ENCODE measurements at places on chromosomes 4 and X.
A peak's percentile ranks its signal among the peaks of the same experiment; 100 is the strongest.

DNA sequence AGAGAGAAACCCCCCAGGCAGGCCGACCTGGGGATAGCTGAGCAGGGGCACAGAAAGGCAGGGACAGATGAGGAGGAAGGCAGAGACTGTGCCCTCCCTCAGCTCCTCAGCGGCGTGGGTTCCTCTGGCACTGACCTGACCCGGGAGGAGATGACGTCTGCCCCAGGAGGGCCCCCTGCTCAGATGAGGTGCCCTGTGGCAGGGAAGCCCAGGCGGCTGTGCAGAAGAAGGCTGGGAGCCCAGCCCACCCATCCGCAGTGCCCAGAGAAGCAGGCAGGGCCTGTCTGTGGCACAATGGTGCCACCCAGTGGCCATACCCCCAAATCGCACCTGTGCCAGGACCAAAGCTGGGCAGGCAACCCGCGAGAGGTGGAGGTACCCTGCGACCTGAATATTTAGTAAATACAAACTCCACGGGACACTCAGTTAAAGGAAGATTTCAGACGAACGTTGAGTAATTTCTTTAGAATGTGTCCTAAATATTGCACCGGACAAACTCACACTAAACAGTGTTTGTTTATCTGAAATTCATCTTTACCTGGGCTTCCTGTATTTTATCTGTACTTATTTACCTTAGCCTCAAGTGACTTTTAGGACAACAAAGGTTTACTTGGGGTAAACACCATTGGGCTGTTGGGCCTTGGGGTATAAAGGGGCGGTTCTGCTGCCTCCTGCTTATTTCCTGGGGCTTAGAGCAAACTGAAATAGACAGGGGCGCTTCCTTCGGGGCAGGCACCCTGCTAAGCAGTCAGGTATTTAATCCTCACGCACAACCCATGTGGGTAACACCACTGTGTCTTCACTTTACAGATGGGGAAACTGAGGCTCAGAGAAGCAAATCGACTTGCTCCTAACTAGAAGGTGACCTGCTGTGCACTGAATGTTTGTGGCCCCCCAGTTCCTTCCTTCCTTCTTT lies 46.5 kb upstream of the HMX1 start:
- DNase-seq: peak; percentile 80

- no peak for DNase-seq
Measured at GRCh38 chr4:183369073-183369472, 46.8 kb upstream of the CLDN24 start.

- DNase-seq: no peak
Measured at GRCh38 chrX:34426334-34426733, 230.8 kb downstream of the TMEM47 start.

DNA sequence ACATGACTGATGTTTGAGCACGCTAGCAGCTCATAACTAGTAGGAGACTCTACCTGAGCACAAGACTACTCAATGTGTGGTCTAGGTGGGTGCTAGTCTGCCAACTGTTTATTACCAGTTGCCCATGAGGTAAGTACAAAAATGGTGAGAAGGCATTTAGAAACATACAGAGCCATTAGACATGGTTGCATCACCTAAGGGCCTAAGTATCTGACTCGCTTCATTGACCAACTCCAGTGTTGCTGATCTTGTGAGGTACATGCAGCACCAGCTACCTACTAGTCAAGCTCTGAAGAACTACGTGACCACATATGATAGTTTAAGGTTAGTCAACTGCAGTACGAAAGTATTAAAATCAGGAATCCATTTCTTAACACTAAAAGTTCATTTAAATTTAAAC lies 39.9 kb downstream of the APBB2 start:
- no peak for DNase-seq

- DNase-seq: no peak
Measured at GRCh38 chrX:41234962-41235361, 99.0 kb upstream of the DDX3X start.

DNA sequence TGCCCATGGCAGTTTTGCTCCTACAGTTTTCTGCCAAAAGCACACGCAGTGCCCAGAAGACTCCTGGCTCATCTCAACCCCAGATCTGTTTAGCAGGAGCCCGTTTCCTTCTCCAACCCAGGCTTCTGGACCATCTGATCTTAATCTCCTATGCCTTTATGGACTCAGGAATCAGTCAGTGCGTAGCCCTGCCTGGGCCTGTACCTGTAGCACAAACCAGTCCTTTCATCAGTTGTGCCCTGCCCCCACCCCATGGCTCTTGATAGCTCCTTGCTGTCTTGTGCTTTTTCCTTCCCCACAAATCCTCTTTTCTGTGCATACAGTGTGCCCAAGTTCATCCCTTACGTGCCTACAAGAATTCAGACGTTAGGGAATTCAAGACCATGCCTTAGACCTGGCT lies 1.5 kb downstream of the ZNF718 start:
- no peak for DNase-seq

DNA sequence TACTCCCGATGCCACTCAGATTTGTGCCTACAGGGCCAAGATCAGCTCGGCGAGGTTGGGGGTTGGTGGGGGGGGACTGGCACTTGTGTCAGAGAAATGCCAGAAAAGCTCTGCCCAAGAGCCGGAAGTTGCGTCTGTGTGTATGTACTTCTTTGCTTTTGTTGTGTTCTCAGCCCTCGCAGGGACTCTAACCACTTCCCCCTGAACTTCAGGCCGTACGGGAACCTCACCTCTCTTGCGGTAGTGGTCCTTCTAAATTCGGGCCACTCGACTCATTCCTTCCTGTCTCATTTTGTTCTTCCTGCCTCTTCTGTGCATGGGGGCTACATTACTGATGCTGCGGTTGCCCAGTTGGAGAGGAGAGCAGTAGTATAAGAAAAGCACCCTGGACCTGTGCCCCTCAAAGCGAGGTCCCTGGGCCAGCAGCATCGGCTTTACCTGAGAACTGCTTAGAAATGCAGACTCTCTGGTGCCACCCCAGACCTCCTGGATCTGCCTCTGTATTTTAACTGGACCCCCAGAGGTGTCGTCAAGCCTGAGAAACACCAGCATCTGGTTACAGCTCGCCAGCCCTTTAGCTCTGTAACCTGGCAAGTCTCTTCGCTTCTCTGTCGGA lies 146.3 kb upstream of the RPS6KA3 start:
- peak; percentile 40 for DNase-seq

- no peak for DNase-seq
Measured at GRCh38 chrX:1873671-1874070, 258.8 kb downstream of the ASMT start.

GRCh38 chr4:98674404-98675173 lies 16.2 kb upstream of the TSPAN5 start:
- DNase-seq: no peak

DNA sequence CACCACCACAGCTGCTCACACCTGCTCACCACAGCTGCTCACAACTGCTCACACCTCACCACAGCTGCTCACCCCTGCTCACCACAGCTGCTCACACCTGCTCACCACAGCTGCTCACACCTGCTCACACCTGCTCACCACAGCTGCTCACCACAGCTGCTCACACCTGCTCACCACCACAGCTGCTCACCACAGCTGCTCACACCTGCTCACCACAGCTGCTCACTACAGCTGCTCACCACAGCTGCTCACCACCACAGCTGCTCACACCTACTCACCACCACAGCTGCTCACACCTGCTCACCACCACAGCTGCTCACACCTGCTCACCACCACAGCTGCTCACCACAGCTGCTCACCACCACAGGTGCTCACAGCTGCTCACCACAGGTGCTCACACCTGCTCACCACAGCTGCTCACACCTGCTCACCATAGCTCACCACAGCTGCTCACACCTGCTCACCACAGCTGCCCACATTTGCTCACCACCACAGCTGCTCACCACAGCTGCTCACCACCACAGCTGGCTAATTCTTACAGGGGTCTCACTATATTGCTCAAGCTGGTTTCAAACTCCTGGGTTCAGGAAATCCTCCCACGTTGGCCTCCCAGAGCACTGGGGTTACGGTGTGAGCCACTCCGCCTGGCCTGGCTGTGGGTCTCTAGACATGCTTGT lies 30.4 kb upstream of the CPLX1 start:
- DNase-seq: no peak

GRCh38 chr4:97235521-97235920 lies 907.8 kb downstream of the STPG2 start:
- no peak for DNase-seq

GRCh38 chrX:13029887-13030771 lies 14.3 kb downstream of the FAM9C start:
- no peak for DNase-seq

DNA sequence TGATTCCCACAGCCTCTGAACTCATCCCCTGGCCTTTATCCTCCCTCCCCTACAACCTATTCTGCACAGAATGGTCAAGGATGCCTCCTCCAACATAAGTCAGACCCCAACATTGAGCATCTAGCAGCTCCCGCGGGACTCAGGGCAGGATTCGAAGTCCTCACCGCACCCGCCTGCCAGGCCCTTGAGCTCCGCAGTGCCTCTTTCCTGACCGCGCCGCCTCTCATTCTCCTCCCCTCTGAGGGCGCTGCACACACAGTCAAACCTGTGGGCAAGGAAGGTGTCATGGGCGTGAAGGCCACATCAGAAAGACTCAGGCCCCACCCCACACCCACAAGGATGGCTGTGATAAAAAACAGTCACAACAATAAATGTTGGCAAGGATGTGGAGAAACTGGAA lies 84.1 kb downstream of the CPZ start:
- no peak for DNase-seq

GRCh38 chrX:129732857-129733256 lies 5.9 kb upstream of the XPNPEP2 start:
- no peak for DNase-seq

GRCh38 chrX:41339148-41339547 lies 5.2 kb downstream of the DDX3X start:
- no peak for DNase-seq

GRCh38 chr4:127604949-127605709 lies 27.6 kb upstream of the INTU start:
- DNase-seq: no peak

DNA sequence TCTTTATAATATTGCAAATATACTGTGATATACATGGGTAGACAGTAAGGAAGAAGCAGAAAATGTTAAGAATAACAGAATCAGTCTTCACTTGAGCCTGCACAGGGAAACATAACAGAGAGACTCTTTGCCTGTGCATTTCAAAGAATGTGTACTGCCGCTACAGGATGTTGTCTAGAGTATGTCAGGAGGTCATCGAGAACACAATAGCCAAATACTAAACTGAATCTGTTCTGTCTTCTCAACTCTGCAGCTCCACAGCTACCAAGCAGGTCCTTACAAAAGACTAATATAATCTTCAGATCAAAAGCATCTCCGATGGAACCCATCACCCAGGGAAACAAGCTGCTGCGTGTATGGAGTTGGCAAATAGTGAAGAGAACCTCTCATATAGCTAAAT lies 471.5 kb downstream of the PCDH10 start:
- no peak for DNase-seq

DNA sequence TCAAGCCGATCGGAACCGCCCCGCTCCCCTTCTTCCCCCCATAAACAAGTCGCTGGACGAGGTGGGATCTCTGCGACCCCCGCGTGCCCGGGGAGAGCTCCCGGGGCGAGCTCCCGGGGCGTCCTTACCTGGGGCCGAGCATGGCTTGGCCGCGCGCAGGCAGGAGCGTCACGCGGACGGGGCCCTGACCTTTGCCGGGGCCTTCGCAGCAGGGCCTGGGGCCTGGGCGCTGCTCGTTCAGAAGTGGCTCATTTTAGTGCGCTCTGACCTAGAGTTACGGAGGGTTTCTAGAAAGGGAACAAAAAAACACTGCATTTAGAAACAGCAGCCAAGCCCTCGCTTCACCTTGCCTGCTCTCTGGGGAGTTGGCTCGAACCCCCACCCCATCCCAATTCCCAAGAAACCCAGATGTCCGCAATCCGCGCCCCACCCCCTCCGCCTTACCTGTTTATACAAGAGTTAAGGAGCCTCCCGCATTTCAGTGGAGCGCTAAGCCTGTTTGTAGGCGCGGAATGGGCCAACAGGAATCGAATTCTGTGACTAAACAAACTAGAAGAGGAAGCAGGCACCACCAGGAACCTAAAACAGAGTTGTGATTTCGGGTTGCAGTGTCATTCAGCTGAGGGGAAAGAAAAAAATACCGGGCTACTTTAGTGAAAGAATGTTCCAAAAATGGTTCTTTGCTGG lies 814 bp upstream of the RBM47 start:
- DNase-seq: no peak

DNA sequence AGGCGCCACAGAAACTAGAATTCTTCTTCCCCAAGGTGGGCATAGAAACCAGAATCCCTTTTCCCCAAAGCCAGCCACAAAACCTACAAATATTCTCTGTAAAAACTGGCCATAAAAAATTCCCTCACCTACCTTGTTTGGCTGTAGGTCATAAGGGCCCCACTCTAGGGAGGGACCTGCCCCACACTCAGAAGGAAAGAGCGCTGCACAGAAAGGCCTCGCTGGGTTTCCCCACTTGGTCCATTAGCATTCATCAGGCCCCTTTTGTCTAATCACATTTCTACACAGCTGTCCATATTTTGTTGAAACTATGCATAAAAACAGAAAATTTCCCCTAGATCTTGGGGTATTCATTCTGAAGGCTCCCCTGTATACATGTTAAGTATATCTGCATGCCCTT lies 54.1 kb downstream of the PHKA2 start:
- no peak for DNase-seq

GRCh38 chr4:156915221-156915620 lies 56.4 kb downstream of the PDGFC start:
- no peak for DNase-seq

DNA sequence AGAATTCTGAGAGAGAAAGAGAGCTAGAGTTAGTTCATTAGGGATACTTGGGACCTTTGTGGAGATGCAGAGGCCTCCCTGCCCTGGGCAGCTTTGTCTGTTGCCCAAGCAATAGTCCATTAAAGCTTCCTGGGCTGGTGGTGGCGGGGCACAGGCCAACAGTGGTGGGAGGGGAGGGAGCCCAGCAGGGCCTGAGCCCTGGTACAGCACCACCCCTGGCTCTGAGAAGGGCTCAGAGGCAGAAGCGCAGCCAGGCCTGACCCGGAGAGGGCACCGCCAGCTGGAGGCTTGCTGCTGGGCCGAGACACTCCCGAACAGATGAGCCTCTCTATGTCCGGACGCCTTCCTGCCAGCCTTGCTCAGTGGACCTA lies 65.3 kb downstream of the EFNB1 start:
- no peak for DNase-seq

- no peak for DNase-seq
Measured at GRCh38 chr4:183600189-183600685, 58.7 kb downstream of the RWDD4 start.

DNA sequence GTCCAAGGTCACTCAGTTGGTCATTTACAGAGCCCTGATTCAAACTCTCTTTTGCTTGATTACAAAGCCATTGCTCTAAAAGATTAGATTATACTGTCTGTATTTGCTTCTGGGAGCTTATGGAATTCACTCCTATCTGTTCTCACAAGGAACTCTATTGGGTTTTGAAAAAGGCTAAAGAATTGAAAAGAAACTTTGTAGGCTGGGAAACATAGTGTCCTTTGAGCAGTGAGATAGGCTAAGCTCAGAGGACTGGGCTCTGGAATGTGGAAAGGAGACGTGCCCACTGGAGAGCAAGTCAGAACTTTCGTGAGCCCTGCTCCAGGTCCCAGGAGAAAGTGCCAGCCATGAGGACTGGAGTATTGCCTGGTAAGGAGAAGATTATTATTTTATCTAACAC lies at the start of gene RTL9:
RTL9 (plus strand) TSS at position 301 of the 400 bp plus-strand sequence. CDS start 91,770 bp downstream, outside the sequence.
- DNase-seq: no peak
